ENCODE measurements at places on chromosomes 5 and 9. TPM values are rescaled to one million over a fixed set of nuclear protein-coding genes. Genes with fewer than 3 reads are reported as not detected.

Gene PTGES
- polyA plus RNA-seq = 4.0 TPM

Gene SYK
- polyA plus RNA-seq = 32.4 TPM

Gene LCN15
- polyA plus RNA-seq = not detected

DNA sequence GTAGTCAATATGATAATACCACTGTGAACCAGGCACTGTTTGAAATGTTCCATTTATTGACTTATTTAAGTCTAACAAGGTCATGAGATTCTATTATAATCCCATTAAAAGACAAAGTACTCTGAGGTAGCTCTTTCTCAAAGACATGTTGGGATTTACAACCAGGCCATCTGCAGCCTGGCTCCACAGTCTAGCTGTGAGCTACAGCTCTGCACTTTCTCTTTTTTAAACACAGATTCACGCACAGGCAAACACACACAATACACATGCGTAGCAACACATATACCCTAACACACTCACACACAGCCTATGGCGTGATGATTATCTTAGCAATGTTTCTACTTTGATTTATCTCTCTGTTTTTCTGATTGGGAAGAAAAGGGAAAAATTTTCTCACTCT lies 174.3 kb downstream of the PRR16 start:
- DNase-seq = no peak

GRCh38 chr5:139569270-139569955 lies 8.3 kb downstream of the UBE2D2 start:
- DNase-seq = no peak

- DNase-seq = no peak
These were observed 13.6 kb downstream of the LRRC8A start for GRCh38 chr9:128895556-128895955.

Measured in renal cortex interstitium (tissue), 15 donors.